ENCODE measurements at places on chromosomes 4 and X.
A peak's percentile ranks its signal among the peaks of the same experiment; 100 is the strongest.

DNA sequence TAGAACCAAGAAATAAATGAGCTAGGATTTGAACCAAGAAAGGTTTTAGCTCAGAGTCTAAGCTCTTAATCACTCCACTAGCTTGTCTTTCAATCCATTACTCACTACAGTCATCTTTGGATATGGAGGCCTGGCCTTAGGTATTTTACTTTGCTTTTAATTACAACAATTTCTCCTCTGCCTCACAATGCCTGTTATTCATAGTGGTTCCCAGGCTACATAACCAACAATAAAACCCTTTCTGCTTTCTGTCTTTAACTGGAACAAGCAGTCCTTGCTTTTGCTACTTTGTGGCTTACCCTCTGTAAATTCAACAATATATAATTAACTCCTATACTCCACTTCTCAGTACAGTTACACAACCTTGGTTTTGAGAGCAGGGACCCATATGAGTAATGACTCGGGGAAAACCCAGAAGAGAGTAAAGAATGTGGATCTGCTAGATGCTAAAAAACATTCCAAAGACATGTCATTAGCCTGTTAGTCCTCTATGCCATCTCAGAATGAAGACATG lies 94.7 kb upstream of the NAP1L5 start:
- no peak for DNase-seq

- no peak for DNase-seq
Measured at GRCh38 chr4:119000400-119000799, 111.7 kb downstream of the SYNPO2 start.

GRCh38 chrX:8405631-8406030 lies 59.0 kb upstream of the VCX3B start:
- no peak for DNase-seq

DNA sequence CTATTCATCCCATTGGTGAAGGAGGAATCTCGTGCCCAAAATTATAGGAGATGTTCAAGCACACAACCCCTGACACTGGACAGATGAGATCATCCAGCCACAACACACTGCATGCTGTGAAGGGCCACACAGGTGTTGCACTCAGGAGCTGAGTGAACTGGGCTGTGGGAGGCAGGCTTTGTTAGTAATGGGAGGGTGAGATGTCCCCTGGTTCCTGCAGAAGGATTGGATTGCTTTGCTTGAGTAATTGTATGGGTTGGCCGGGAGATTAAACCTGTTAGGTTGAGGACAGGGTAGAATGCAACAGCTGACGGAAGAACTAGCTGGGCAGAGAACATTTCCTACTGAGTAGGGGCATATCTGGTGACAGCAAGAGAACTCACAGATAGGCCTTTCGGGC lies 152.2 kb downstream of the TACR3 start:
- no peak for DNase-seq

- DNase-seq, result no peak
Measured at GRCh38 chr4:169840554-169840953, 82.8 kb upstream of the HPF1 start.

GRCh38 chr4:84479663-84480062 lies 19.4 kb downstream of the NKX6-1 start:
- no peak for DNase-seq

DNA sequence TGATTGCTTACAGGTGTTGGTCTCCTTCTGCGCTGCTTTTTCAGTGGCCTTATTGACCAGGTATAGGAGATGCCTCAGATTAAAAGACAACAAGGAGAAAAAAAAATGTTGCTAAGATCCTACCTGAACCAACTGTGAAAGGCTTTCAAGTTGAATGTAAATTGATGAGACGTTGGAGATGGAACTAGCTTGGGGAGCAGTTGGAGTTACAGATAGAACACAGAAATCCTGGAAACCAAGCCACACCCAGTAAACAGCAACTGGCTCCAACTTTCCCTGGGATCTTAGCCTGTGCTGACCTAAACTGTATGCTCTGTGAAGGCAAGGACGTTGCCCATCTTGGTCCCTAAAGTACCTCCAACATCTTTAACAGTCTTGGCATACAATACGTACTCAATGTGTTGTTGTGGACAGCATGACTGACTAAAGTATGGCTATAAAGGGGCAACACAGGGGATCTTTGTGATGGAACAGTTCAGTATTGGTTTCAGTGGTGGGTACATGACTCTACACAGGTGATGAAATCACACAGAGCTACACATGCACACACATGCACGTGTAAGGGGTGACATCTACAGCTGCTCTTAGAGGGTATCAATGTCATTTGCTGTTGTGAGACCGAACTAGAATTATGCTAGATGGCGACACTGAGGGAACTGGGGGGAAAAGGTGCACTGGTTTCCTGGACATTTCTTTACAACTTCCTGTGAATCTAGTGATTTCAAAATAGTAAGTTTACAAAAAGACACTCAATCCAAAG lies 22.3 kb downstream of the GAB3 start:
- DNase-seq, result no peak

DNA sequence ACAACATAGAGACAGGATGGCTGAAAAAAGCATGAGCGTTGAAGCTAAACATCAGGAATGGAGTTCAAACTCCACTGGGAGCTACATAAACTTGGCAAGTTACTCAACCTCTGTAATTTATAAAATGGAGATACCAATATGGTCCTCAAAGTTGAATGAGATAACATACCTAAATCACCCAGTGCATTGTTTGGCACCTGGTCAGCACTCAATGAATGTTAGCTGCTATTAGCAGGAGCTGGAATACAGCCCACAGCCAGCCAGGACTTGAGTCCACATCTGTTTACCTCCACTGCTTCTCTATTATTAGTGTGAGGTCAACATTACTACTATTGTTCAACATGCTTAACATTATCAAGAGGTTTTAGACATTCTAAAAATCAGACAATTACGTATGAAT lies 97.9 kb downstream of the NR3C2 start:
- DNase-seq, result no peak

GRCh38 chr4:151276787-151277562 lies at the start of gene PRSS48:
Gene PRSS48, plus strand, starts transcription at chr4:151277161. Its CDS starts 12 bp downstream, at chr4:151277173.
- peak; percentile 23 for DNase-seq

- DNase-seq, result no peak
Measured at GRCh38 chr4:76581077-76581962, 146.3 kb downstream of the SHROOM3 start.

GRCh38 chr4:166506051-166506450 lies 633.0 kb downstream of the TLL1 start:
- DNase-seq, result no peak

DNA sequence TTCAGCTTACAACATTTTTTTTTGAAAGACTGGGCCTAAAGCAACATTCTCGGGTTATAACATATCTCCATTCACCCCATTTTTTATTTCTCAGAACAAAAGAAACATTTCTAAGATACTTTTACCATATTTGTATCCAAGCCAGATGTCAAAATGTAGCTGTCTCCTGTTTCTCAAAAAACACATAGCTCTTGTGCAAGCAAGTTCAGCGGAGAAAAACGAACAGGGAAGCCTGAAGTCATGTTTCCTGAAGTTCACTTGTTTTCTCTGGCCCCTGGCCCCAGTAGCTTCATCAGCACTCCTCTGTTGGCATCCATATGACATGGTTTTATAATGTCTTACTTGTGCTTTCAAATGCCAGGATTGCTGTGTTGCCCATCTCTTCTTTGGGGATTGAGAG lies 218.2 kb downstream of the BANK1 start:
- DNase-seq, result no peak

DNA sequence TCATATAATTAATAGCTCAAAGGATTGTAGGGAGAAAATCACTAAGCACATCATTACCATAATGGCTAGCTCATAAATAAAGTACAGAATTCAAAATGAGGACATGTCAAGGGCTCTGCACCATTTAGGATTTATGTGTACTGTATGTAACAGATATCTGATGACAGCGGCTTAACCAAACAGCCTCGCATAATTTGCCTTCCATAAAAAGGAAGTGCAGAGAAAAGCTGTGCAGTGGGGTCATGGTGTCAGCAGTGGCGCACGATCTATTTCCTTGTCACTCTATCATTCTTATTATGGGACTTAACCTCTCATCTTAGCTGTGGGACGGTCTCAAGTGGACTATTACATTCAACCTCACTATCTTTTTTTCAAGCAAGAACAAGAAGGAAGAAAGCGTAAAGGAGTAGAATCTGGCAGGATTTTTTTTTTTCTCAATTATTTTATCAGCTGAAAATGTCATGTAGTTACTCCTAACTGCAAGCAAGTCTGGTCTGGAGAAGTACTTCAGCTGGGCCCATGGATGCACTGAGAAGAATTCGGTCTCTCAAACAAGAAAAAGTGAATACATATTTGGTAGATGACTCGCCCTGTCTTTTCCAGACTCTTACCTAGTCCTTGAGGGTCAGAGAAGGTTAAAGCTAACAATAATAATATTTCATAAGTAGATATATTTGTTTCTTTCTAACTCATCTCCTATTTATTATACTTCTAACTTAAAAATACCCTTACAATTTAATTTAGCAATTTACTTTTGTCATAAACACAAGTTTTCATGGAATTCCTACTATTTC lies 94.6 kb downstream of the COX18 start:
- no peak for DNase-seq

DNA sequence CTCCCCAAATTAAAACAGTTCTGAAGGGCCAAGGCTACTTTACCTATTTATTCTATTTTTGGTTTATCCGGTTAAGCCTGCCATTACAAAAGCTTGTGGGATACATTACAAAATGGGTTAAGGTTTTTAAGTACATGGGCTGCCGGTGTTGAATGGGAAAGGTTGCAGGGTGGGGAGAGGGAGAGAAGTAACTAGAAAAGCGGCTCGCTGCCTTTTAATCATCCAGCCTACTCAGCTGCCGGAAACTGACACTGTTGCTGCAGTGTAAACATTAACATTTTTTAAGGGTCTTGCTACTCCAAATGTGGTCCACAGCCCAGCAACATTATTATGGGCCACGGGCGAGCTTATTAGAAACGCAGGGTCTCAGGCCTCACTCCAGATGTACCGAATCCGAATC lies 1.5 kb upstream of the IL1RAPL1 start:
- DNase-seq, result no peak

- no peak for DNase-seq
Measured at GRCh38 chr4:60482921-60483351, 717.2 kb upstream of the ADGRL3 start.

DNA sequence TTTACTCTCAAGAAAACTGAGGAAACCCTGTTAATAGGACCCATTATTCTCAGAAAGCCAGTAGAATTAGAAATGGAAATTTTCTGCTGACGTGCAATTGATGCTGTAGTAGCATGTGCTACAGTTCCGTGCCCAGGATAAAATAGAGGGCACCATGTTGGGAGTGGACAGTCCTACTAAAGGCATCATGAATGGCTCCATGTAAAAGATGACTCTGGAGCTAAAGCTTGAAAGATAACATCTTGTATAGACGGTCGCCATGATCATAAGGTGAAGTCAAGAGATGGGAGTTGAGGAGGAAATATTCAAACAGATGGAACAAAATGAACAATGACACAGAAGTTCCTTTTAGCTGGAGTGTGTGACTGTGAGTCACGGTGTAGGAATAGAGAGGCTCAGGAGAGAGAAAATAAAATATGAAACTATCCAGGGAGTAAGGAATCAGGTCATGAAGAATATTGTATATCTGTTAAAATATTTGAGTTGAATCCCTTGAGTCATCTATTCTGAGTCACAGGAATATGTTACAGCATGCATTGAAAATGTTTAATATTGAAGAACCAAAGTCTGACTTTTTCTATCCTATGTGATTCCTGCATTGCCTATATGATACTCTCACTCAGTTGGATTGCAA lies 31.8 kb downstream of the ANXA10 start:
- no peak for DNase-seq

- no peak for DNase-seq
Measured at GRCh38 chr4:87053802-87054767, 119.3 kb downstream of the AFF1 start.

DNA sequence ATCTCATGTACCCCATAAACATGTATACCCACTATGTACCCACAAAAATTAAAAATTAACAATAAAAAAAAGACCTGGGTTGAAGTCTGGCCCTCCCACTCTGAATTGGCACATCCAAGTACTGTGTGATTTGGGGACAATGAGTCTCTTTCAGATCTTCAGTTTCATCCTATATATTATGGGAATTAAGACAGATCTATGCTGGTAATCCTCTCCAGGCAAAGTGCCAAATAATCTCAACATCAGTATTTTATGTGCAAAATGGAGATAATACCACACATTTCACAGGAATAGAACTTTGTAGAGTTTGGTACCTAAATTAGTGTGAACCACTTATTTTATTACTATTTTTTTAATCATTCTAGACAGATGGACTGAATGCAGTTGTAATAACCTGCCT lies 11.0 kb upstream of the SCD5 start:
- DNase-seq, result no peak

GRCh38 chr4:5463361-5463760 lies 245.0 kb downstream of the EVC2 start:
- DNase-seq, result no peak

- no peak for DNase-seq
Measured at GRCh38 chr4:21136051-21136630, 435.9 kb downstream of the PACRGL start.

- DNase-seq, result no peak
Measured at GRCh38 chrX:78838709-78839108, 91.2 kb downstream of the LPAR4 start.

GRCh38 chr4:35147761-35148160 lies 1096.6 kb downstream of the ARAP2 start:
- DNase-seq, result no peak

- no peak for DNase-seq
Measured at GRCh38 chr4:35643661-35644060, 600.7 kb downstream of the ARAP2 start.

DNA sequence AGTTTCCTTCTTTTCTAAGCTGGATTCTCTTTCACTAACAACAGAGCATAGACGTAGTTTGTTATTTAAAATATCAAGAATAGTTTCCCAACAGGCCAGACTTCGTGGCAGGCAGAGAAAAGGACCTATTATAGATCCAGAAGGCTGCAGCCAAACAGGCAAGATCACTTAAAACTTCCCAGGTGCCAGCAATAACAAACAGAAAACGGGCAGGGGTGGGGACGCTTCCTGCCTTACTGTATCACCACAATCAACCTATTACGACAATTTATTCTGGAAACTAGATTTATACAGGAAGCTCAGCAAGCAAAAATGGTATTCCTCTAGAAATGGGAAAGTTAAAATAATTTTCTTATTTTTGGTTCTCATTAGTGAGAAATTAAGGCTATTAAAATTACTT lies 22.1 kb downstream of the RWDD4 start:
- no peak for DNase-seq

- DNase-seq, result no peak
Measured at GRCh38 chrX:151042842-151043241, 59.7 kb downstream of the HMGB3 start.

- no peak for DNase-seq
Measured at GRCh38 chr4:3684546-3684945, 81.6 kb upstream of the ADRA2C start.

GRCh38 chrX:11460347-11460746 lies 167.1 kb downstream of the AMELX start:
- DNase-seq, result no peak

DNA sequence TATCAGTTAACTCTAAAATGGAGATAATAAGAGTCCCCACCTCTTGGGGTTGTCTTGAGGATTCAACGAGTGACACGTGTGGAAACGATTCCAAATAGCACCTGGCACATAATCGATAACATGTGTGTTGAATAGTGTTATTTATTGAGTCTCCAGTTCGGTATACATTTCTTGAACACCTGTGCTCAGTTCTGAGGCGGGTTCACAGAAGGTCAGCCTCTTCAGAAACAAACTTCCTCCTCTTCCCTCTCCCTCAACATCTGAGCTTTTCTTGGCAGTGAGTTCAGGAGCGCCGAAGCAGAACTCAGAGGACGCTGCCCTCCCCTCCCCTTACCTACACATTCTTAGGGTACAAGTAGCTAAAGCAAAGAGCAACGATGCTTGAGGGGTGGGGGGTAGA lies 934 bp downstream of the PDHA1 start:
- no peak for DNase-seq

GRCh38 chrX:17067534-17067933 lies 121.1 kb downstream of the REPS2 start:
- no peak for DNase-seq

Measured in stimulated activated CD4-positive, alpha-beta T cell treated with anti-CD3 and anti-CD28 coated beads, Interleukin-1b, Interleukin-23, amount 100 ng/mL, for 1 hour (primary cell).